ENCODE measurements at places on chromosomes 11 and 22.
A peak's percentile ranks its signal among the peaks of the same experiment; 100 is the strongest.

DNA sequence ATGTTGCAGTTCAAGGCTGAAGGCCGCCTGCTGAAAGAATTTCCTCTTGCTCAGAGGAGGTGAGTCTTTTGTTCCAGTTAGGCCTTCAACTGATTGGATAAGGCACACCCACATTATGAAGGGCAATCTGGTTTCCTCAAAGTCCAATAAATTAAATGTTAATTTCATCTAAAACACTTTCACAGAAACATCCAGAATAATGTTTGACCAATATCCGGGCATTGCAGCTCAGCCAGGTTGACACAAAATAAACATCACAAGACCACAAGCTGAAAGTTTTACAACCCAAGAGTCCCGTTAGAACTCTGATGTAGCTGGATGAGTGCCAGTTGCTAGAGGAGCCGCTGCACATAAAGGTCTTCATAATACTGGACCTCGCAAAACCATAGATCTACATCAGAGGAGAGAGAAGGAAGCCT is 64.9 kb upstream of the EED start:
- H3K36me3 ChIP-seq = no peaks in the 10 kb centered on the region
- peaks cover 5% of the 10 kb centered on the region for H3K4me1 ChIP-seq
- no peak overlapping the region for H3K27ac ChIP-seq
- DNase-seq = no peak

DNA sequence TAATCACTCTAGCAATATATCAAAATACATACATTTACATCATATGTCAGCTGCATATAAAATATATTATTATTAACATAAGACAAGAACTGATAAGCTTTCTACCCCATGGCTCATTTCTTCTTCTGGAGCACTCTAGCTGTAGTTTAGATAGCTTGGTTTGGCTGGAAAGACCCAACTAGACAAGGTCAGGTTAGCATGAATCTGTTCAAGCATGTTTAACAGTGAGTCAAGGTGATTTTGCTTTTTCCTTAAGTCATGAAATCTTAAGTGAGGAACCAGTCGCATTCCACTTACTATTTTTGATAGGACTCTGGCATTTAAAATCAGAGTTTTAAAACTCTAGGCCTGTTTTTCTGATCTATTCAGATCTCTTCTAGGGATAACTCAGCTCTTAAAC is 157.0 kb upstream of the PDGFD start:
- no peaks in the 10 kb centered on the region for H3K27me3 ChIP-seq
- H3K4me3 ChIP-seq = no peak overlapping the region
- DNase-seq = no peak
- H3K4me1 ChIP-seq = no peaks in the 10 kb centered on the region

- no peaks in the 10 kb centered on the region for H3K4me1 ChIP-seq
- DNase-seq = no peak
- no peaks in the 10 kb centered on the region for H3K27me3 ChIP-seq
- H3K4me3 ChIP-seq = peak overlapping the region; percentile 86
- no peaks in the 10 kb centered on the region for H3K36me3 ChIP-seq
Observed at GRCh38 chr22:31400023-31400397, 606 bp downstream of the DRG1 start.

DNA sequence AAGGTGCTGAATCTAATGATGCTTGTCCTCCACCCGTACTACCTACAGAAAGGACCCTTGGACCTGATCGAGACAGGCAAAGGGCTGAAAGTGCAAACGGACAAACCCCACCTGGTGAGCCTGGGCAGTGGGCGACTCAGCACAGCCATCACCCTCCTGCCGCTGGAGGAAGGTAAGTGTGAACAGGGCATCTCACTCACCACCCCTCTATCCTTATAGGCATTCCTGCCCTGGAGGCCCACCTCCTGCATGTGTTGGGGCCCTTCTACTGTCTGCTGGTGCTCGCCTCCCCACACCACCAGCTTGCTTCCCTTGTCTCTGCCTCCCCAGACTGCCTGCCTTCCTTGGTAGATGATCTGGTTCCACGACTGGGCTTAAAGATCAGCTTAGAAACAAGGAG is 7.1 kb downstream of the PHLDB1 start:
- no peak overlapping the region for H3K27ac ChIP-seq
- no peak overlapping the region for H3K4me3 ChIP-seq
- DNase-seq = no peak

- no peaks in the 10 kb centered on the region for H3K4me1 ChIP-seq
- H3K36me3 ChIP-seq = no peaks in the 10 kb centered on the region
- no peak overlapping the region for H3K27ac ChIP-seq
- no peak for DNase-seq
- no peak overlapping the region for H3K4me3 ChIP-seq
- H3K27me3 ChIP-seq = no peaks in the 10 kb centered on the region
Observed at GRCh38 chr11:39683951-39684554, 1775.4 kb downstream of the LRRC4C start.

DNA sequence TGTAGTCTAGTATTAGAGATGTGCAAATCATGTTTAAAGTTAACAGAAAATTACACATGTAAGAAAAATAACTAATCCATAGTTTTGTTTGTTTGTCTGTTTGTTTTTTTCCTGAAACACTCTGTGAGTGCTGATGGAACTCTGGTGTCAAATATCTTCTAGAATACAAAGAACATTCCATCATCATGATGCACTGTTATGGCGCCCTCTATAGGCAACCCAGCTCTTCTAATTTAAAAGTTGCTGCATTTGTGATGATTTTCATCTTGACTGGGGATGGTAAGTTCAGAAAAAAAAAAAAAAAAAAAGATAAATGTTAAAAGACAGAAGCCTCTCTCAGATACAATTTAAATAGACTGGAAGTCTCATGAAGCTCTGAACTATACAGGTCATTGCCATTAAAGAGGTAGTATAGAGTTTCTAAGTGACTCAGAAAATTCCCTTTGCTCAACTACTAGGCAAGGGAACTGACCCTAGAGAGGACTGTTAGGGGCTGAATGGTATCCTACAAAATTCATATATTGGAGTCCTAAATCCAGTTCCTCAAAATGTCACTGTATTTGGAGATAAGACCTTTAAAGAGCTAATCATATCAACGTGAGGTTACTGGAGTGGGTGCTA is 597.2 kb upstream of the ANO3 start:
- DNase-seq = no peak
- no peak overlapping the region for H3K4me3 ChIP-seq
- H3K27me3 ChIP-seq = no peaks in the 10 kb centered on the region
- no peaks in the 10 kb centered on the region for H3K4me1 ChIP-seq
- H3K36me3 ChIP-seq = no peaks in the 10 kb centered on the region

DNA sequence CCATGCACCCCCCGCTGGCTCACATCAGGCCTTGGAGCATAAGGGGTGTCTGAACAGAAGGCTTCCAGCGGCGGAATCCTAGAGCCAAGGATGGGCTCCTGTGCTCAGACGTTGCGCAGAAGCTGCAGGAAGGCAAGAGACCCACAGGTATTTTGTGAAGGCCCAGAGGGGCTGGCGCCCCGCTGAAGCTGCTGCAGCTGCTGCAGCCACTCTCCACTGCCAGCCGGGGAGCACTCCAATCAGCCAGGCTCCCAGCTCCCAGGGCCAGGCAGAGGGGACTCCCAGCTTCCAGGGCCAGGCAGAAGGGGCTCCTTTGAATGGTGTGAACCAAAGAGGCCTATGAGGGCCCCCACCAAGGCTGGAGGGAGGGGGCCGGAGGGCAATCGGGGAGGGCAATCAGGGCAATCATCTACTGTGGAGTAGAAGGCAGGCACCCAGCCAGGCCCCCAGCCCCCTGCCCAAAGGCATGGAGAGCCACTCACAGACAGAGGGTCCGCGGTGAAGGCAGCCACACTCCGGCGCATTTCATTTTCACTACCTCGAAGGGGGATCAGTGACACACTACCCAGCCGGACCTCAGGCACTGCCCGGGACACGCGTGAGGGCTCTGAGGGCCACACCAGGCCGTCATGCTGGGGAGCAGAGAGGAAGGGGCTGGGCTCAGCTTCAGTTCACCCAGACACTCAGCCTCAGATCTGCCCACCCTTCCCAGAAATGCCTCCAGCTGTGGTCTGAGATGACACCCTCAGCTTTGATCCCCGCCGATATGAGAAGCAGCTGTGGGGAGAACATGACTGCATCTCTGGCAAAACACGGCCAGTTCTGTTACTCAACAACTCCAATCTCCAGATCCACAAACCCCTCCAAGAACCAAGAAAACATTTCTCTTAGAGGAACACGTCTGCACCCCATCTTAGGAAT is 11.6 kb upstream of the PDE2A start:
- no peaks in the 10 kb centered on the region for H3K27me3 ChIP-seq
- H3K36me3 ChIP-seq = peaks cover 7% of the 10 kb centered on the region
- H3K4me3 ChIP-seq = no peak overlapping the region
- no peaks in the 10 kb centered on the region for H3K4me1 ChIP-seq

DNA sequence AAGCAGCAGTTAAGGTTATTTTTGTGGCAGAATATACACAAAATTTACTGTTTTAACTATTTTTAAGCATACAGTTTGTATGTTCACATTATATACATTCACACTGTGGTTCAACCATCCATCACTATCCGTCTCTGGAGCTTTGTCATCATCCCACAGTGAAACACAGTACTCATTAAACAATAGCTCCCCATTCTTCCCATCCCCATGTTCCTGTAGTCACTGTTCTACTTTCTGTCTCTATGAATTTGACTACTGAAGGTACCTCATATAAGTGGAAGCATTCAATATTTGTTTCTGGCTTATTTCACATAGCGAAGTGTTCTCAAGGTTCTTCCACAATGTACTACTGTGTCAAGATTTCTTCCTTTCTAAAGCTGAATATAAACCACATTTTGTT is 32.6 kb downstream of the ZBTB44 start:
- H3K36me3 ChIP-seq = no peaks in the 10 kb centered on the region
- no peak overlapping the region for H3K4me3 ChIP-seq
- H3K27ac ChIP-seq = no peak overlapping the region
- H3K27me3 ChIP-seq = no peaks in the 10 kb centered on the region
- H3K4me1 ChIP-seq = no peaks in the 10 kb centered on the region

- H3K4me3 ChIP-seq = no peak overlapping the region
- no peak for DNase-seq
- no peaks in the 10 kb centered on the region for H3K27me3 ChIP-seq
- no peaks in the 10 kb centered on the region for H3K36me3 ChIP-seq
Observed at GRCh38 chr11:73171436-73172161, 29.5 kb upstream of the FCHSD2 start.

DNA sequence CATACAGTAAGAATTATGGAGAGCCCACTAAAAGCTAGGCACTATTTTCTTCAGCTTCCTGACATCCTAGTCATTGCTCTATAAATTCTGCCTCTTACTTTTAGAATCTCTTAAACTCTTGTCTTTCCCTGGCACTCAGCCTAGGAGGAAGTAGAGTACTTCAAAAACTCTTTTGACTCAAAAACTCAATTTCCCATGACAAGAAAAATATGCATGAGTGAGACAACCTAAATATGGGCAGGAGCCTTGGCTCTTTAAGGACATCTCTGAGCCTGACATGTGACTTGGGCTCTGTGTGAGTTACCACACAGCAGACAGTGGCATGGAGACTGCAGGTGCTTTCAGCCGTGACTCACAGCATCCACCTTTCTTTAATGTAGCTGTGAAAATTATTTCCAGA is 97.5 kb upstream of the CCDC179 start:
- no peak overlapping the region for H3K4me3 ChIP-seq
- no peaks in the 10 kb centered on the region for H3K27me3 ChIP-seq
- no peak for DNase-seq

DNA sequence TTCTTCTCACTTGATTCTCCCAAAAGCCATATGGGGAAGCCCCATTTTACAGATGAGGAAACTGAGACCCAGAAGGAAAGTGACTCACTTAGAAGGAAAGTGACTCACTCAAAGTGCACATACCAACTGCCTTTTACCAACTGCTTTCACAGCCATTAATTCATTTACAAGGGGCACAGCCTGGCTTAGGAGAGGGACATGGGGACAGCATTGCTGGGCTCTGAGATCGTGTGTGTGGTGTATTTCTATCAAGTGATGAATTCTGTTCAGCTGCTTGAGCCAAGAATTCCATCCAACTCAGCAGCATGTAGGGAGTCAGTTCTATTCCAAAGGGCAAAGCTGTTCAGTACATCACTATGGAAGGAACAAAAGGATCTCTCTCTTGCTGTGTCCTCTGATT is 23.5 kb upstream of the PAK1 start:
- no peak overlapping the region for H3K27ac ChIP-seq
- H3K36me3 ChIP-seq = no peaks in the 10 kb centered on the region
- no peaks in the 10 kb centered on the region for H3K27me3 ChIP-seq
- H3K4me3 ChIP-seq = no peak overlapping the region

- H3K36me3 ChIP-seq = no peaks in the 10 kb centered on the region
- H3K27me3 ChIP-seq = no peaks in the 10 kb centered on the region
- no peak for DNase-seq
- H3K4me3 ChIP-seq = no peak overlapping the region
- H3K4me1 ChIP-seq = no peaks in the 10 kb centered on the region
- H3K27ac ChIP-seq = no peak overlapping the region
Observed at GRCh38 chr11:104061853-104062521, 25.5 kb downstream of the DDI1 start.

- H3K27me3 ChIP-seq = no peaks in the 10 kb centered on the region
- H3K27ac ChIP-seq = peak overlapping the region; percentile 98
- peaks cover 19% of the 10 kb centered on the region for H3K4me1 ChIP-seq
- no peaks in the 10 kb centered on the region for H3K36me3 ChIP-seq
Observed at GRCh38 chr11:68212421-68213134, 518 bp downstream of the KMT5B start.

GRCh38 chr11:34260072-34260575 is 97.7 kb downstream of the ABTB2 start:
- H3K4me1 ChIP-seq = no peaks in the 10 kb centered on the region
- H3K27ac ChIP-seq = no peak overlapping the region
- no peak for DNase-seq
- H3K27me3 ChIP-seq = no peaks in the 10 kb centered on the region

- no peak for DNase-seq
- H3K27ac ChIP-seq = no peak overlapping the region
- no peak overlapping the region for H3K4me3 ChIP-seq
- no peaks in the 10 kb centered on the region for H3K36me3 ChIP-seq
- H3K27me3 ChIP-seq = no peaks in the 10 kb centered on the region
Observed at GRCh38 chr11:102552447-102553194, 22.1 kb upstream of the MMP7 start.

GRCh38 chr22:33303099-33303498 is 244.9 kb upstream of the SYN3 start:
- H3K36me3 ChIP-seq = no peaks in the 10 kb centered on the region
- no peaks in the 10 kb centered on the region for H3K27me3 ChIP-seq
- no peak overlapping the region for H3K27ac ChIP-seq
- no peak overlapping the region for H3K4me3 ChIP-seq

DNA sequence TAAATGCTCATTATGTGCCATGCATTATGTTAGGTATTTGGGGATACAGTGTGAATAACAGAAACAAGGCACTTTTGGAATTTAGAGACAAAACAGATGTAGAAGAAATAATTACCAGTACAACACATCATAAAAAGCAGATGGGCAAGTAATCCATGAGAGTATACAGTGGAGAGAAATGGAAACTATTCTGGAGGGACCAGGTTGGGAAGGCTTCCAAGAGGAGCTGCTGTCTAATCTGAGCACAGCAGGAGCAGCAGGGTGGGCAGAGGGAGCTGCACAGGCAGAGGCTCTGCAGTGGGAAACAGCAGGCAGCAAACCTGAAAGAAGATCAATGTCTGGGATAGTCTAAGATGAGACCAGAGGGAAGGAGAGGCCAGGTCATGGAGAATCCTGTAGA is 268.7 kb upstream of the CCDC90B start:
- no peak for DNase-seq
- H3K27me3 ChIP-seq = no peaks in the 10 kb centered on the region
- no peak overlapping the region for H3K27ac ChIP-seq
- H3K4me1 ChIP-seq = no peaks in the 10 kb centered on the region
